Foreskin keratinocyte (primary cell): ENCODE measurements at places on chromosomes 7 and 10. TPM values are rescaled to one million over a fixed set of nuclear protein-coding genes. Genes with fewer than 3 reads are reported as not detected.

FXYD4 gene
- polyA plus RNA-seq: not detected in 2 replicates

GRCh38 chr7:111903016-111903415, 303.2 kb downstream of the DOCK4 start:
- no peak for DNase-seq

GRCh38 chr10:44301781-44302355, 83.0 kb downstream of the CXCL12 start:
- DNase-seq: no peak

GRCh38 chr7:17661982-17662585, 278.2 kb downstream of the SNX13 start:
- peak; percentile 99 for DNase-seq
